GF-D8 (cell line): ENCODE measurements at places on chromosomes 1 and 21.

DNA sequence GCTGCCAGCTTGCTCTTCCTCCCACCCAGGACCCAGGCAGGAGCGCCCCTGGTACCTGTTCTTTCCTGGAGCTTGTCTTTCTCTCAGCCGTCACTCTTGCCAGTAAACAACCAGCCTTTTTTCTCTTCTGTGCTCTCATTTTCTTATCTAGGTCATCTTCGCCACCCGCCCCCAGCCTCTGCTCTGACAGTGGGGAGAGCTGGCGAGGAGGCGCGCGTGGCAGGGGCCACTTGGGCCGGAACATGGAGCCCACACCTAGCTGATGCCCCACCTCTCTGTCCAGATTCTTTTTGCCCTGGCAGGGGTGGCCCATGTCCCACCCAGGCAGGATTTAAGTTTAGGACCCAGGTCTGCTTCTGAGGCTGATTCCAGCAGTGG lies 32.3 kb downstream of the PROK1 start:
- DNase-seq, result no peak

- DNase-seq, result no peak
These were observed 467.3 kb downstream of the CAMTA1 start for GRCh38 chr1:7252411-7253117.

DNA sequence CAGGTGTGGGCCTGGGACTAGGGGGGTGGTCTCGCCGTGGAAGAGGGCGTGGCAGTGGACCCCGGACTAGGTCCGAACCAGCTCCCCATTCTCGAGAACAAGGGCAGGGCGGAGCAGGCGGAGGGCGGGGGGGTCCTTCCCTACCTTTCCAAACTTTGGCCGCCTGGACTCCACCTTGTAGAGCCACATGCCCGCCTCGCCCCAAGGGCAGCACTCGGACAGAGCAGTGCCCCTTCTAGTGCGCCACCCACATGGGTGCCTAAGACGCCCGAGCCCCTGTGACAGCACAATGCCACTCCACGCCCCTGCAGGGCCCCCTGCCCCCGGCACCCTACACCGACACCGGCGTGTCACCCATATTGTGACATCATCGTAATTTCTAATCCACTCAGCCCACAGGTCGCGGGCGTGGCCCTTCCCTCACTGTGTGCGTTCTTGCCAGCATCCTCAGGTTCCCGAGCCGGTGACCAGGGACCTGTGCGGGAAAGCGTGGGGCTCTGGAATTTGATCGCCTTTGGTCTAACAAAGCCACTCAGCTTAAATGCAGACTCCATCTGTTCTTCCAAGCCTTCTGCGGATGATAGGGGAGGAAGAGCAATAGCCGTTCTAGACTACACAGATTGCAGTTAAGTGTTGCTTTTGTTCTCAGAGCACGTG lies 553 bp upstream of the STMN1 start:
- no peak for DNase-seq

GRCh38 chr21:17732306-17732705 lies 86.8 kb downstream of the C21orf91 start:
- DNase-seq, result no peak
